Activated T-cell treated with anti-CD3 and anti-CD28 coated beads, Interleukin-2, amount 50 U/mL, for 1 hour (primary cell): ENCODE measurements at places on chromosomes 6 and 20.

DNA sequence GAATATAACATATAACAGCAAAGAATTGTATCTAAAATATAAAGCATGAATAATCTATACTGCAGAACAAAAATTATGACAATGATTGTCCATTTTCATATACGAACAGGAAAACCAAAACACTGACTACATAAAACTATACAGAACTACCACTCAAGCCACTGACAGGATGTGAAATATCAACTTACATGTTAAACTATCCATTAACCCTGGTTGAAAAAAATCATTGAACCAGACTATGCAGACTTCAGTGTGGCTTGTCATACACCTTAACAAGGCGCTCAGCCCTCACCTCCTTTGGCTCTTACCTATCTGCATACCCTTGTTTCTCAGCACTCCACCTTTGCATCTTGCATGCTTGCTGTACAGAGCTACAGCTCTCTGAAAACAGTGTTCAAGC lies 34.9 kb downstream of the ASCC3 start:
- no peak for DNase-seq

DNA sequence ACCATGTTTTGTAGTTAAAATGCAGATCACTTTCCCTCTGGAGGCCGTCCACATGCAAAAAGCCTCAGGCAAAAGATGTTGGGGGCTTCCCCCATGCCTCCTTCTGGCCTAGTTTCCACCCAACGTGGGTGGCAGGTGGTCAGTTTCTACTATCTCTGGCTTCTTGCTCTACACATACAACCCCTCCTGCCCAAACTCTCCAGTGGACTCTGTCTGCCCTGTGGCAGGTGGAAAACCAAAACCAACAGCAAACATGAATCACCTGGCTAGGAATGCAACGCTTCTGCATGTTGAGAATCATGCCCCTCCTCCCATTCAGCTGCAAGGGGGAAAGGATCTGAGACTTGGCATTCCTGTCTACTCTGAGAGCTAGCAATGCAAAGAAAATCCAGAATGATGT lies 94.8 kb downstream of the MBOAT1 start:
- no peak for DNase-seq

- no peak for DNase-seq
Measured at GRCh38 chr20:31472395-31473330, 2.3 kb downstream of the DEFB124 start.

- DNase-seq, result no peak
Measured at GRCh38 chr20:1844325-1845162, 50.7 kb upstream of the SIRPA start.

GRCh38 chr6:82693094-82693493 lies 329.5 kb downstream of the TPBG start:
- DNase-seq, result no peak

- no peak for DNase-seq
Measured at GRCh38 chr6:70103798-70104197, 199.1 kb downstream of the COL9A1 start.

DNA sequence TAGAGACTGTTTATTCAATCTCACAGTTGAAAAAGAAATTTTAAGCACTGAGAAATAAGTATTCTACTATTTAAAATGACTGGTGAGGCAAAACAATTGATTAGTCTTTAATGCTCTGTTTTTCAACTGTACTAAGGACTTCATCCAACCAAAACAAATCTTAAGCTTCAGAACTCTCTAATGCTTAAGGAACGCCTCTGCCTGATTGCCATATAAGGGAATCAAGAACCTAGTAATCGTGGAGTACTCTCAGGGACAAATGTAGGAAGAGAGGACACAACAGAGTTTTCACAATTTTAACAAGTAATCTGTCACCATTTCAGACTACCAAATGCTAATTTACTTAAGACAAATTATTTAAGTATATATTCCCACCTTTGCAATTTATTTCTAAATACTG lies 16.1 kb downstream of the FBXO30 start:
- DNase-seq, result no peak

DNA sequence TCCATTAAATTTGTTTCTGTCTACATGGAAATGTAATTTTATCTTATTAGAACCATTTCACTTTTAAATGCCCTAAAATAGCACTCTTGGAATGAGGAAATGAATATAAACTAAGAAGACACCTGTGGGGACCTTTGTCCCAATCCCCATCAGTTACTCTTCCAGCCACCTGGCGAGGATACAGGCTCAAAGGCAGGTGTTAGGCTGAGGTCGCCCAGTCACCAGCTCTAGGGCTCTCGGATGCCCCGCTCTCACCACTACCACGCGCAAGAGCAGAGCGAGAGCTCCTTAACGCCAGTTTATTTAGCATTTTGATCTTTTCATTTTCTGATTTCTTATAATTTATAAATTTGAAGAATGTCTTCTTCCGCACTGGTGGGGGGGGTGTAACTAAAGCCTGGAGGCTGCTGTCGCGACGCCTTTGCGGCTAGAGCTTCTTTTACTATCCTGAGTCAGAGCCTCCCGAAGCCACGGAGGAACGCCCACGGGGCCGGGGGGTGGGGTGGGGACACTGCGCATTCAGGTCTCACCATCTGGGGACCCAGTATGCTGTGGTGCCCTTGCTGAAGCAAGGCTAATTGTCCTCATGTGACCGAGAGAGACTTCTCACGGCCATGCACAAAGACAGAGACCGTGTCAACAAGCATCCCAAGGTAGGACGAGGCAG lies 38.7 kb upstream of the AFDN start:
- no peak for DNase-seq

DNA sequence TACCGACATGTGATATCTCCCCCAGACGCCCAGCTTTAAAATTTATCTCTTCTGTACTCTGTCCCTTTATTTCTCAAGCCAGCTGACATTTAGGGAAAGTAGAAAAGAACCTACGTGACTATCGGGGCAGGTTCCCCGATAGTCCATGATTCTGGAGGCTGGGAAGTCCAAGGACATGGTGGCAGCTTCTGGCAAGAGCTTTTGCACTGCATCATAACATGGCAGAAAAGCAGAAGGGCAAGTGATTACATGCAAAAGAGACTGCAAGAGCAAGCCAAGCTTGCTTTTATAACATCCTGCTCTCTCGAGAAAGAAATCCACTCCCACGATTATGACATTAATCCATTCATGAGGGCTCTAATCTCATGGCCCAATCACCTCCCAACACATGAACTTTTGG lies 113.2 kb downstream of the CD164 start:
- DNase-seq, result no peak

- DNase-seq, result no peak
Measured at GRCh38 chr6:141134723-141135122, 998.0 kb upstream of the GJE1 start.

DNA sequence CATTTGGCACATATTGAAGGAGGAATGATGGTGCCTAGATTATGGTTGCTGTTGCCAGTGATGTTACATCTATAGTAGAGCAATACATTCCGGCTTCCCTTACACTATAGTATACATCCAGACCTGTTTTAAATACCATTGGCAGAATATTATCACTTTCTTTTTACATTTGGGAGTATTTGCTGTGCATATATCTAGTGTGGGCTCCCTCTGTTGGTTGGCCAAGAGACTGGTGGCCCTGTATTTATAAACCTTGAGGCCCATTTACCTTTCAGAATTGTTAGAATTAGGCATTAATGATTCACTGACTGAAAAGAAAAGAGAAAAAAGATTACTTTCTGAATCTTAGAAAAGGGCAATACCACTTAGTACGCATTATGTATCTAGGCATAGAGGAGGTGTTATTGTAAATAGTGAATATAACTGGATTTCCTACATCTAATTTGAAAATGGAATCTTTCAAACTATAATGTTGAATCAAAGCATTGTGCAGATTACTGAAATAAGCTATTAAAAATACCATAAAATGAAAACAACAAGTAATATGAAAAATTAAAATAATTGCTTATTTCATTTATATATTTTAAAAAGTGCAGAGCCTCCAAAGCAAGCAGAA lies 628.8 kb upstream of the MAN1A1 start:
- DNase-seq, result no peak

DNA sequence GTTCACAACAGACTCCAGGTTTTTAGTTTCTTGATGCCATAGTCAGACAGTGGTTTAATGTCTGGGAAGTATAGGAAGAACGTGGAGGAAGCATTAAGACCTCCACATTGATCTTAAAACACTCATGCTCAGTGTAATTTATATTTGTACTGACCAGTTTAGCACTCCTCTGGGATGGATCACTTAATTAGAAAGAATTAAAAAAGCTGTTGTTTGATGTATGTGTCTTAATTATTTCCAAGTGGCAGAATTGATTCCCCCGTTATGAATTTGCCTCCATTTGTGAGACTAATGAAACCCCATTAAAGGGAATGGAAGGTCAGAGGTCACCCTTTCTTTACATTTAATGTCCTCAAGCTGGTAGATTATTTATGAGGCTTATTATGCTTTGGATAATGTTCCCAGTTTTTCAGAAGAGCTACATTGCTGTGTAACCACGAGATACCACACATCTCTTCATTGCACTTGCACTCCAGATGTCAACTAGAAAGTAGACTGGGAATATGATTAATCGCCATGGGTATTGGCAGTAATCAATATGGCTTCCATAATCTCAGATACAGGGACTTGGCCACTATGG lies 270.0 kb upstream of the JAG1 start:
- no peak for DNase-seq

- DNase-seq, result no peak
Measured at GRCh38 chr6:97291896-97292295, 8.9 kb upstream of the MMS22L start.

- DNase-seq, result no peak
Measured at GRCh38 chr6:42136508-42137193, 5.8 kb downstream of the C6orf132 start.

DNA sequence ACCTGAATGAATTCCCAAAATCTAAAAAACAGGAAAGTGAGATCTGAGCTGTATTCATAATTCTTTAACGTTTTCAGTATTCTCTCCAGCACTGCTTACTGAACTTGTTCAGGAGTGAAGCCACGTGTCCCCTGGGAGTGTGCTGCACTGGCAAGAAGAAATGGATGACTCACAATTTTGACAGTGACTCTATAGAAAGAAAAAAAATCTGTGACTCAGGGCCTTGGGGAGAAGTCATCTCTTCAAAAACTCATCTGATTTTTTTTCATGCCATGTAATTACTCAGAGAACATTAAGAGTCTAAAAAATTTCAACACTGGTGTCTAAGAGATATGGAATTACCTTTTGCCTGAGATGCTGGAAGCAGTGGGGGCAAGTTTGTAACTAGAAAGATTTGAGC lies 39.7 kb downstream of the ANKEF1 start:
- no peak for DNase-seq

- no peak for DNase-seq
Measured at GRCh38 chr6:10385524-10386132, 29.2 kb downstream of the TFAP2A start.

- DNase-seq, result no peak
Measured at GRCh38 chr6:132063204-132063603, 112.0 kb upstream of the CCN2 start.

- no peak for DNase-seq
Measured at GRCh38 chr6:3715285-3715684, 36.2 kb downstream of the PXDC1 start.

DNA sequence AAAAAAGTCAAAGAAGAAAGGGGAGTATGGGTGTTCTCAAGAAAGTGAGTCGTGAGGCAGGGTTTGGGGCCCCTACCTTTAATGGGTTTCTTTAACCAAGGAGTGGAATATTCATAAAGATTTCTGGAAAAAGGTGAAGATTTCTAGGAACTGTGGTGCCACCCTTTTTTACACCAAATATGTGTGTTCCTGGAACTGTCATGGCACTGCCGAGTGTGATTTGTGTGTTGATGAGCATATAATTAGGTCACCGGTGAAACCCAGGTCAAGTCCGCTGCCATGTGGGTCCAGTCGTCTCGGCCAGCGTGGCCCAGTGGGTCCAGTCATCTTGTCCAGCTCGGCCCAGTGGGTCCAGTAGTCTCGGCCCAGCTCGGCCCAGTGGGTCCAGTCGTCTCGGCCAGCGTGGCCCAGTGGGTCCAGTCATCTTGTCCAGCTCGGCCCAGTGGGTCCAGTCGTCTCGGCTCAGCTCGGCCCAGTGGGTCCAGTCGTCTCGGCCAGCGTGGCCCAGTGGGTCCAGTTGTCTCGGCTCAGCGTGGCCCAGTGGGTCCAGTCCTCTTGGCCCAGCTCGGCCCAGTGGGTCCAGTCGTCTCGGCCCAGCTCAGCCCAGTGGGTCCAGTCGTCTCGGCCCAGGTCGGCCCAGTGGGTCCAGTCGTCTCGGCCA lies 8.3 kb upstream of the EEF1A2 start:
- no peak for DNase-seq

- DNase-seq, result no peak
Measured at GRCh38 chr6:147586044-147586443, 77.6 kb downstream of the SAMD5 start.

DNA sequence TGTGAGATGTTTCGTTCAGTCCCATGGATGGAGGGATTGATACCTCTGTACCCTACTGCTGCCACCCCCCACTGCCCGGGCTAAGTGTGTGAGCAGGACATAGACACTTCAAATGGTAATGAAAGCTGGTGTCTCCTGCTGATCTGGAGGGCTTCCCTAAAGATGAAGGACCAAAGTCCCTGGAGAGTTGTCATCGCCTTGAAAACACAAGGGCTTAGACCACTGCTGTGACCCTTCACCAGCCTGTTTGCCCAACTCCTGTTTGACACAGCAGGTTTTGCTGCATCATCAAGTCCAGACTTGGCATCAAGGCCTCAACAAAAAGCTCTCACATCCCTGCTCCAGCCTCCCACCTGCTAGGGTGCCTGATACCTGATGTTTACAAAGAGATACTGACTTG lies 57.9 kb upstream of the FAM8A1 start:
- no peak for DNase-seq

DNA sequence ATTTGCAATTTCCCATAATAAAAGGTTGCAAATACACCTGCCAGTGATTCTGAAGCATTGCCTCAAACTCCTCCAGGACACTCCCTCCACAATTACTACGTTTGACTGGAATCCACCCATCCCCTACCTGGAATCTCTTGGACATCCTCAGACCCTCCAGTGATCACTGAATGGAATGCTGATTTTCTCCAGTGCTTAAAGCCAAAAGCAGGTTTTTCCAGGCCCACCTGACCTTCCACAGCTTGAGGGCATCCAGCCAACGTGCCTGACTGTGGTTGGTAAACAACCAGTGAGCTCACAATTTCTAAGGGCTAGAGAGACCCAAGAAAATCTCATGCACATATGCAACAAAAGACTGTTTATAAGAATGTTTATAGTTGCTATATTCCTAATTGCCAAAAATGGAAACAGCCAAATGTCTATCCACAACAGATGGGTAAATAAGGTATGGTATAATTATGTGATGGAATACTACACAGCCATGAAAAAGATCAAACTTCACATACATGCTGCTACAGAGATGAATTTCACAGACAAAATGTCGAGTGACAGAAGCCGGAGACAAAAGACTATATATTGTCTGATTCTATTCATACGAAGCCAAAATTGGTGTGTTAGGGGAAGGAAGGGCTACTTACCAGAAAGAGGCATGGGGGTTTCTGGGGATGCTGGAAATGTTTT lies 147.1 kb upstream of the RREB1 start:
- no peak for DNase-seq

DNA sequence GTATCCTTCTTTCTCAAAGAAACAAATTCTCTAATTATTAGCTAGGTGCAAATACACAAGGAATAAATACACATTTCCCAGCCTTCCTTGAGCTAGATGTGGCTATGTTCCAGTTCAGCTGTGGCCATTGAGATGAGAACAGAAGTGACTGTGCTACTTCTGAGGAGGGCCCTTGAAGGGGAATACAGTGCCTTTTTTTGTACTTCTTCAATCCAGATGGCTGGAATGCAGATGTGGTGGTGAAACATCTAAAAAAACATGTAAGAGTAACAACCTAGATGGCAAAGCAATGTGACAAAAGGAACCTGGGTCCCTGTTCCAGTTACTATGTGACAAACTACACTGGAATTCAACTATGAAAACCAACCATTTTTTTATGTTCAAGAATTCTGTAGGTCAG lies 115.4 kb upstream of the DST start:
- no peak for DNase-seq

- DNase-seq, result no peak
Measured at GRCh38 chr6:121886223-121886830, 450.9 kb downstream of the GJA1 start.
